MG63 (cell line): ENCODE measurements at places on chromosomes 5 and 9.
A peak's percentile ranks its signal among the peaks of the same experiment; 100 is the strongest.

DNA sequence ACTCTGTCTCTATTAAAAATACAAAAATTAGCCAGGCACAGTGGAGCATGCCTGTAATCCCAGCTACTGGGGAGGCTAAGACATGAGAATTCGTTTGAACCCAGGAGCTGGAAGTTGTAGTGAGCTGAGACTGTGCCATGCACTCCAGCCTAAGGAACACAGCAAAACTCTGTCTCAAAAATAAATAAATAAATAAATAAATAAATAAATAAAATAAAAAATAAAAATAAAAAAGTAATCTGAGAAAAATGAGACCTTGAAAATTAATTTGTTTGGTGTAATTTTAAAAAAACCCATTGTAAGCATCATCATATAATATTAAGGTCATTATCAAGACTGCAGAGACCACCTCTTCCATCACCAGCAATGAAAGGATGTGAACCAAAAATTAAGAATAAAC lies 997.1 kb downstream of the CDH18 start:
- no peak for DNase-seq

DNA sequence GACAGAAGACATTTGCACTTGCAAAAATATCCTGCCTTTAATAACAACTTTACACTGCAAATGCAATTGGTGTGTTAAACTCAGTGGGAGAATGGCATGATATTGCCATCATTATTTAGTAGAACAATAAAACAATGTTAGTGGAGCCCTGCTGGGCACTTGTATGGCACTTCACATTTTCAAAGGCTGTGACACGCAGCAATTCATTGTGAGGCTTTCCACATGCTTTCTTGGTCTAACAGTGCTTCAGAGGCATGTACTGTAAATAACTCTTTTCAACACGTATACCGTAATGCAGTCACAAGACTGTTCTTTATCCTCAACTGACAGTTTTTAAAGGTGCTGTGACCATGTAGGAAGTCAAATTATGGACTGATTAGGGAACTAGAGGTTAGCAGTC lies 155.5 kb upstream of the EPB41L4A start:
- DNase-seq: no peak

- no peak for DNase-seq
These were observed 32.6 kb downstream of the PAX5 start for GRCh38 chr9:37001459-37001858.

DNA sequence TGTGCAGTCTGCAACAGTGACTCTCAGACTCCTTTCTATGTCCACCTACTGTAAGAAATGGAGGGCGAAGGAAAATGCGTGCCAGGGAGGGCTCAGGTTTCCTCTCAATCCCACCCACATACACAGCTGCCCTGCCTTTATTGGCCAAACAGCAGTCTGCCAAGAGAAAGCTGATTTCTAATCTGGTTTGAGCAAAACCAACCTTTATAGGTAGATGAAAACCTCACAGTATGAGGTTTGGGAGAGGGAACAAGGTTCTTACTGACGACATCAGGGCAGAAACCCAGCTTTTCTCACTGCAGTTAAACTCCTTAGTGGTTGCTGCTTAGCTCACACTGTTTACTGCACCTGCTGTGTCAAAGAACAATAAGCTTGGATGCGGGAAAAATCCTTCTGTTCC lies 152.3 kb upstream of the KLF9 start:
- no peak for DNase-seq

- DNase-seq: no peak
These were observed 96.2 kb upstream of the NMUR2 start for GRCh38 chr5:152501294-152501693.

GRCh38 chr5:166509085-166509484 lies 1782.4 kb upstream of the WWC1 start:
- DNase-seq: no peak

GRCh38 chr5:119269061-119269944 lies 86.5 kb upstream of the TNFAIP8 start:
- peak; percentile 28 for DNase-seq

DNA sequence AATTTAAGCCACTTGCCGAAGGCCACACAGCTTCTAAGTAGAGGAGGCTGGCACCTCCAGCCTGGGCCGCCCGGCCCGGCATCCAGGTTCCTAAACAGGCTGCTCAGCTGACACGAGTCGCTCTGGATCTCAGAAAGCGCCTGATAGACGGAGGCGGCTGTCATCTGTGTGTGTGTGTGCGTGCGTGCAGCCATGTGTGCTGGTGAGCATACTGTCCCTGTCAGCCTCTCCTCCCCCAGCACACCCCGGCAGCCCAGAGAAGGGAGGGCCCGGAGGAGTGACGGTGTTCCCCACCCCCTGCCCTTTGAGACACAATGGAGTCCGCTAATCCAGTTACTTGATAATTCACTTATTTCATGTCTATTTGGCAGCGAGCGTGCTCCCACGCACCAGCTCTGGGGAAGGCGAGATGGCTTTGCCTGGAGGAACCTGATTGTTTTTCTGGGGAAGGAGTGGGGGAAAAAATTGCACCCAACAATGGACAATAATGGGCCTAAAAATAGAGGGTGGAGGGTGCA lies 20.0 kb downstream of the NTNG2 start:
- no peak for DNase-seq

DNA sequence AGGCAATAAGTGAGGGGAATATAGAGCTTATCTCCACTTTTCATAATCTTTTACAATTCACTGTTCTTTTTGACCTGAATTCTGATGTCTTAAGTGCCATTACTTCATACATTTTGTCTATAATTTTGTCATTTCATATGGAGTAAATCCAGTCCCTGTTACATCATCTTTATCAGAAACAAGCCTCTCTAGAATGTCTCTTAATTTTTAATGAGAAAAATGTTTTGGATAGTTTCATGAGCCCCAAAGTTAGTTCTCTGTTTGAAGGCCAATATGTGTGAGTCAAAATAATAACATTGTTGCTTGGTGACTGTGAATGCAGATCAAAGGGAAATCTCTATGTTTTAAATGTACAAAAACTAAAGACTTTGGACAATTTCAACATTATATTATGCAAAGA lies 329.6 kb upstream of the ARRDC3 start:
- DNase-seq: no peak

GRCh38 chr9:128206916-128207910 lies 4.0 kb downstream of the DNM1 start:
- no peak for DNase-seq
